ENCODE measurements at places on chromosomes 3 and 15.

- no peak for DNase-seq
These were observed 681 bp downstream of the CHMP2B start for GRCh38 chr3:87227835-87228144.

GRCh38 chr3:127275287-127275781 is 12.5 kb downstream of the PRR20G start:
- DNase-seq, result no peak

- DNase-seq, result no peak
These were observed 227.6 kb downstream of the MBNL1 start for GRCh38 chr3:152496286-152496685.

GRCh38 chr3:44208086-44208485 is 33.6 kb upstream of the TOPAZ1 start:
- DNase-seq, result no peak

DNA sequence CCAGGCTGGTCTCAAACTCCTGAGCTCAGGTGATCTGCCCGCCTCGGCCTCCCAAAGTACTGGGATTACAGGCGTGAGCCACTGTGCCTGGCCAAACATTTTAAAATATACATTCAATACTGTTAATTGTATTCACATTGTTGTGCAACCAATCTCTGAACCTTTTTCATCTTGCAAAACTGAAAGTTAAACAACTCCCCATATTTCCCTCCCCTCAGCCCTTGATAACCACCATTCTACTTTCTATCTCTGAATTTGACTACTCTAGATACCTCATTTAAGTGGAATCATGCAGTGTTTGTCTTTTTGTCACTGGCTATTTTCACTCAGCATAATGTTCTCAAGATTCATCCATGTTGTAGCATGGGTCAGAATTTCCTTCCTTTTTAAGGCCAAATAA is 30.0 kb downstream of the HMCES start:
- no peak for DNase-seq

GRCh38 chr3:138914870-138915502 is 32.0 kb downstream of the FOXL2 start:
- DNase-seq, result peak; percentile 9

GRCh38 chr15:30044377-30044776 is 38.4 kb upstream of the GOLGA8J start:
- no peak for DNase-seq

DNA sequence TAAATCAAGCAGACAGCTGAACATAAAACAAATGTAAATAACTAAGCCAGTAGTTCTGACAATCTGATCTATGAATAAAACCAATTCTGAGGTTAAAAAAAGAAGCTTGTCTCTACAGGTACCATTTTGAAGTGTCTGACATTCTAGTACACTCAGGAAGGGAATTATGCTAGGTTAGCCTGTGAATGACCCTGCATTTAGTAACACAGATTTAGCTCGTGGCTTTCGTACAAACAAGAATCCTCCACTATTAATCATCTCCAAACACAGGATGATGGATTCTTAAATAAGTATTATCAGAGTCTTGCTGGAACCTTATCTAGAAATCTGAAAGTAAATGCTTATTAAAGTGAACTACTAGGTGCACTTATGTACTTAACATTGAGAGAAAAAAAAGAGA is 1120.1 kb downstream of the ROBO1 start:
- DNase-seq, result no peak

DNA sequence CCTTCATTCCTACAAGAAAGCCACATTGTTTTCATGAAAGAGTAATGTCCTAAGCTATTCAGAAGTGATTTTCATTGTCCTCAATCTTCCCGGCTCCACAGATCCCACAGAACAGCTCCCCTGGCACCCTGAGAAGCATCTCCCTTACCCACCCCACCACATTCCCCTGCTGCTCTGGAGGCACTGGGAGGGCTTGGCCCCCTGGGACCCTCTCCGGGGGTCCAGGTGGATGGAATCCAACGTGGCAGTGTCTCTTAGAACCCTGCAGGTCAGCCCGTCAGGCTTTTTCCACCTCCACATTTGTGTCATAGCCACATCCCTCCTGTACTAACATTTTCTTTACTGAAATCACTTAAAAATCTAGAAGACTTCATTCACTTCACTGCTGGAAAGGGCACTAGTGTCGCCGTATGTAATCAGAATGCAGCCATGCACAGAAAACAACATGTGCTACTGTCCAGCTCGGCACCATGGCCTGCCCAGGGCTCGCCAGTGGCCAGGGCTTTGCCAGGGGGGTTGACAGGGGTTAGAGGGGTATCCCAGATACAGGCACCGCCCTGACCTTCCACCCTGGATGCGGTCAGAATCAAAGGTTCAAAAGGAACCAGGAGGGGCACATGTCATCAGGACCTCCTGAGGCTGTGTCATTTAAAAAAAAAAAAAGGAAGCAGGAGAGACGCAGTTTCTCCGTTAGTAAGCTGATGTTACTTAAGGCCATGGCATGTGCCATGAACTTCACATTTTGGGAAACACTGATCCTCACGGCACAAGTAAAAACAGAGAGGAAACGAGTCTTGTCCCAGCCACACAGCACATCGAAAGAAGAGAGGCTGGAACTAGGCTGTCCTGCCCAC is 106.3 kb downstream of the LSM3 start:
- DNase-seq, result no peak

- DNase-seq, result no peak
These were observed 165.7 kb downstream of the ZNF385D start for GRCh38 chr3:21585216-21585740.

DNA sequence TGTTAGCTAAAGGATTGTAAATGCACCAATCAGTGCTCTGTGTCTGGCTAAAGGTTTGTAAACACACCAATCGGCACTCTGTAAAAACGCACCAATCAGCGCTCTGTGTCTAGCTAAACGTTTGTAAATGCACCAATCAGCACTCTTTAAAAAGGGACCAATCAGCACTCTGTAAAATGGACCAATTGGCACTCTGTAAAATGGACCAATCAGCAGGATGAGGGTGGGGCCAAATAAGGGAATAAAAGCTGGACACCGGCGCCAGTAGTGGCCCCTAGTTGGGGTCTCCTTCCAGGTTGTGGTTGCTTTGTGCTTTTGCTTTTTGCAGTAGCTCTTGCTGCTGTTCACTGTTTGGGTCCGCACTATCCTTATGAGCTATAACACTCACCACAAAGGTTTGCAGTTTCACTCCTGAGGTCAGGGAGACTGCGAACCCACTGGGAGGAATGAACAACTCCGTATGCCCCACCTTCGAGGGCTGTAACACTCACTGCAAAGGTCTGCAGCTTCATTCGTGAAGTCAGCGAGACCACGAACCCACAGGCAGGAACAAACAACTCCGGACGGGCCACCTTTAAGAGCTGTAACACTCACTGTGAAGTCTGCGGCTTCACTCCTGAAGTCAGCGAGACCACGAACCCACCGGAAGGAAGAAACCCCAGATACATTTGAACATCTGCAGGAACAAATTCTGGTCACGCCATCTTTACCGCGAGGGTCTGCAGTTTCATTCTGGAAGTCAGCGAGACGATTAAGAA is 1.1 kb upstream of the SUCLG2 start:
- no peak for DNase-seq

GRCh38 chr3:170709046-170709445 is 123.2 kb upstream of the SLC7A14 start:
- DNase-seq, result no peak

DNA sequence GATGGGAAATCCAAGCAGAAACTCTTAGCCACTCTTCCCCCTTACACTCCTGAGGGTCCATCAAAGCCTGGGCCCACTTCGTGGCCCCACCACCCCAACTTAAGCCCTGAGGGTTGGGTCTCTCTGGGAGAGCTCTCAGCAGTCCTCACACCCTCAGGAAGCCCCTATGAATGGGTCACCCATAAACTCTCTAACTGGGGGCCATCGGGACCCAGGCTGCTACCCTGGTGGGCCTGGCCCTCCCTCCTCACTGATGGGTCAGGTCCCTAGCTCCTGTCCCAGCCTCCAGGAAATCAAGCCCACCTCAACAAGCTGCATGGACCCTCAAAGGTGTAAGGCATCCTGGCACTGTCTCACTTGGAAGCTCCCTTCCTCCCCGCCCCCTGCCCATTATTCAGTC is 19.4 kb downstream of the SH2D7 start:
- DNase-seq, result no peak

GRCh38 chr3:13420045-13420830 is at the start of gene NUP210:
NUP210 (minus strand) TSS chr3:13420322; CDS start chr3:13420226, 96 bp downstream.
- peak; percentile 36 for DNase-seq

DNA sequence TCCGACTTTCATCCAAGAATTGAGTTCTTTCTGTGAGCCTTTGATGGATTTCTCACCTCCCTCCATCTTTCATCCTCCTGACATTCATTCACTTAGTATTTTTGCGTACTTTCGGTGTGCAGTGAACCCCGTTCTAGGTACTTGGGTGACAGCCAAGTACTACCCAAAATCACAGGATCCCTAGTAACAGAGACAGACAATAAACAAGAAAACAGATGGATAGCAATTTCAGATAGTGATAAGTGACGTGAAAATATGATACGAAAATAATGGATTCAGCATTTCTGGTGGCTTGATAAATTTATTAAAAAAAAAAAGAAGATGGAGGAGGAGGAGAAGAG is 264 bp upstream of the CMTM6 start:
- DNase-seq, result no peak

DNA sequence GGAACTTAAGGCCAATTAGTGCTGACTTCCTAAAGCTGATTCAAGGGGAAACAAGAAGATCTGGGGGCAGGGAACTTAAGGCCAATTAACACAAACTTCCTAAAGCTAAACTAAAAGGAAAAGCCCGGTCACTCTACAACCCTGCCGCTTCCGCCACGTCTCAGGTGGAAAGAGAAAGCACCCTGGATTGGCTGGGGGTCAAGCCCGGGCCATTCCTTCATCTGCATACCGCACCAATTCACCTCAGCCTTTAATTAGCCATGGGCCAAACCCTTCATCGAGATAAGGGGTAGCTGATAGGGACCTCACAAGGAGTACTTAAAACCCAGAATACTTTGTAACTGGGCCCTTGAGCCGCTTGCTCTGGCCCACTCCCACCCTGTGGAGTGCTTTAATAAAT is 14.4 kb downstream of the TMPRSS7 start:
- no peak for DNase-seq

- no peak for DNase-seq
These were observed 291.5 kb upstream of the ARHGEF26 start for GRCh38 chr3:153829606-153830170.

GRCh38 chr15:100920516-100921135 is 1.5 kb downstream of the LRRK1 start:
- DNase-seq, result no peak

DNA sequence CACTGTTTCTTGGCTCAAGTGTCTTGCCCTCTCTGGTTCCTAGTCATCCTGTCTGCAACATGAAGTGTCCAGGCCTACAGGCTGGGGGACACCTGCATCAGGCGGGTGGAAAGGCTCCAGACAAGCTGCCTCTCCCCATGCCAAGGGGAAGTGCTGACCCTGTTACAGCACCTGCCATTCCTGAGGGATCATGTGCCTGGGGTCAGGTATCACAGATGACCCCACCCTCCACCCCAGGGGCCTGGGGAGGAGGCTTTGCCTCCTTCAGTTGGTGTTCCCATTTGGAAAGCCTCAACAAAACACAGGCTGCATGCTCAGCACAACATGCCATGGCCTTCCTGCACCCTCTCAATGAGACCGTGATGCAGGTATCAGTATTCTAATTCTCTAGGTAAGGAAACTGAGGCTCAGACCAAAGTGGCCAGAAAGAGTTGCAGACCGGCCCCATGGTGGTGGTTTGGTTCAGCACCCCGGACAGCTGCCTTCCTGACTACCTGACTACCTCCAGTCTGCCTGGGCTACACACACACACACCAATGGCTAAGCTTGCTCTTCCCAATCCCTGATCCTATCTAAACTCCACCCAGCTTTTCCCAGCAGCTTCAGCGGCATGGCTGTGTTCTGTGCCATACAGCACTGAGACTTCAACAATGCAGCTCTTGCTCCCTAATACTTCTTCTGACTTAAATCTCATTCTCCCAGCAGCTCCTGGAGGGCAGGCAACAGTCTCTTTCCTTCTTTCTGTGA is 69.7 kb upstream of the LINGO1 start:
- no peak for DNase-seq

GRCh38 chr3:178522200-178523052 is 13.8 kb upstream of the KCNMB2 start:
- no peak for DNase-seq

GRCh38 chr3:66473692-66474091 is 27.1 kb downstream of the LRIG1 start:
- DNase-seq, result no peak

Measured in SHP77 treated with DMSO at 0.1 percent for 48 hours (cell line).